NCI-H1694 treated with DMSO at 0.1 percent for 48 hours (cell line): ENCODE measurements at places on chromosomes 1 and 21.
A peak's percentile ranks its signal among the peaks of the same experiment; 100 is the strongest.

DNA sequence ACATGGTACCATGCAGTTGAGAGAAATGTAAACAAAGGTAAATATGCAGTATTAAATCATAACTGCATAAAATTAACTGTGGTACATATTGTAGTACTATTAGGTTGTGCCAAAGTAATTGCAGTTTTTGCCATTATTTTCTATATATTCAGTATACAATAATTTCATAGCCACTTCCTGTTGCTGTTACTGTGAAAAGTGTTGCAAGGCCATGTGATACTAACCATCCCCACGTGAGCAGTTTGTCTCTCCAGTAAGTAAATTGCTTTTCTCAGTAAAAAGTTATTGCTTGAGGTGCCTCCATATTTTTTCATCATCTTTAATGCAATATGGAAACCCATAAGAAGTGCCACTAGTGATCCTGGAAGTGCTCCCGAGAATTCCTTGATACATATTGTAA lies 19.6 kb upstream of the METTL18 start:
- no peak for DNase-seq

GRCh38 chr1:12035312-12035711 lies 16.0 kb downstream of the MIIP start:
- DNase-seq, result no peak

DNA sequence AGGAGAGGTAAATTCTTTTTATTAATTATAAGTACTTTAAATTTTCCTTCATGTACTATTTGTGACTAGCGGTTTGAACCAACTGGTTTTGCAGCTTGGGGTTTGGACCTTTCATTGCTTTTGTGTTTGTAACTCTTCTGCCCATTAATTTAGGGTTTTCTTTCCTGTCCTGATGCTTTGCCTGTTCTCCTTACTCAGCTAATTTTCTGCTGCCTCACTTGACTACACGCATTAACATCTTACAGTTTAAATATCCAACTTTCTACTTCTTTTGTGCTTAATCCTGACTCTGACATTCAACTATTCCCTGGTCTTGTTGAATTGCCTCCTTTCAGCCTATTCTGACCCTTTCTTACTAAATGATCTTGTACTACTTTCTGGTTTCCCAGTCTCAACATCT lies 135.6 kb downstream of the PTPRC start:
- DNase-seq, result no peak

DNA sequence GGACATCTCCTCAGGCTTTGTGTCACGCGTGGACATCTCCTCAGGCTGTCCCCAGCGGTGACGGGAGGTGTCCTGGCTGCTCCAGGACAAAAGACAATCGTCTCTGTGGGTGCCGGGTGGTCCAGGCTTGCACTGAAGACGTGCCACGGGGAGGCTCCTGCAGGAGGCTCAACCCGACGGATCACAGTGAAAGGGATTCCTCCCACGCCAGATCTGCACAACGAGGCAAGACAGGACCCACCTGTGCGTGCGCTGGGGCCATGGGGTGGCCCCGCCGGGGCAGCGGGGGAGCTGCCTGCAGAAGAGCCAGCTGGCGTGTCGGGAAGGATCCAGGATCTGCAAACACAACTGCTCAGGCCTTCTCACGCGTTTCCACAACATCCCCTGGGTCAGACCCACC lies 18.8 kb upstream of the ARHGEF16 start:
- no peak for DNase-seq

GRCh38 chr1:35555601-35556477 lies 1.4 kb downstream of the KIAA0319L start:
- DNase-seq, result peak; percentile 28

DNA sequence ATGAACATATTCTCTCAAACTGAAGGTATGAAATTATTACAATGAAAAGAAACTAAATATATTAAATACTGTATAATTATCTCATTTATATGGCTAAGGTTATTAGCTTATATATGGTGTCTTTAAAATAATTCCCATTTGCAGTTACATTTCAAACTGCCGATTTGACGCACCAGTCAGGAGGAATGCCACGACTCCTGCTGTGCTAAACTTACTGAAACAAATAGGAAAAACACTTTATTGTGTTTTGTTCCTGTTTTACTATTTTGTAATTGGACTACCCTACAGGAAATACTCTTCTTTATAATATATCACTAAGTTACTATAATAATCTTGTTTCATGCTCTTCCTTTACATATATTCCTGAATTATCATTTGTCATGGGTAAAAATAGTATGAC lies 117.8 kb downstream of the DPYD start:
- DNase-seq, result no peak

- DNase-seq, result no peak
Measured at GRCh38 chr1:53591924-53592323, 132.7 kb downstream of the DMRTB1 start.

GRCh38 chr1:186858923-186859322 lies 30.2 kb downstream of the PLA2G4A start:
- no peak for DNase-seq
